Activated T-cell treated with anti-CD3 and anti-CD28 coated beads, Interleukin-2, amount 50 U/mL, for 72 hours (primary cell): ENCODE measurements at places on chromosomes 2 and 18. TPM values are rescaled to one million over a fixed set of nuclear protein-coding genes. Genes with fewer than 3 reads are reported as not detected.

DNA sequence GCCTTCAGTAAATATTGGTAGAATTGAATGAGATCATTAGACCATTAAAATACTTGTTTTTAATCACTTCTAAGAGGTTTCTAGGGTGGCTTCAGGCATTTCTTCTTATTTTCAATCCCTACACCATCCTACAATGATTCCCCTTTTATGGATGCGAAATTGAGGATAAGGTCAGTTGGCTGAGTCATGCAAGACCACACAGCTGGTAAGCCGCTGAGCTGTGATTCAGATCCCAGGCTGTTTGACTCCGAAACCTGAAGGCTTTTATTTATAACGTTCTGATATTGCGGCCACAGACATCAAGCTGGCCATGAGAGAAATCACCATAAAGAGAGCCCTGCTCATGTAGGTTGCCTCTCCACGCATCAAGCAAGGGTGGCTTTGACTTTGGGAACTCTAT, 133.4 kb downstream of the VAPA start:
- no peak overlapping the region for H3K4me3 ChIP-seq
- H3K4me1 ChIP-seq, result no peaks in the 10 kb centered on the region
- no peak for DNase-seq
- H3K27me3 ChIP-seq, result no peaks in the 10 kb centered on the region
- H3K36me3 ChIP-seq, result no peaks in the 10 kb centered on the region
- no peak overlapping the region for H3K27ac ChIP-seq

RAB3GAP1 gene
- total RNA-seq, result 51.4 TPM

DNA sequence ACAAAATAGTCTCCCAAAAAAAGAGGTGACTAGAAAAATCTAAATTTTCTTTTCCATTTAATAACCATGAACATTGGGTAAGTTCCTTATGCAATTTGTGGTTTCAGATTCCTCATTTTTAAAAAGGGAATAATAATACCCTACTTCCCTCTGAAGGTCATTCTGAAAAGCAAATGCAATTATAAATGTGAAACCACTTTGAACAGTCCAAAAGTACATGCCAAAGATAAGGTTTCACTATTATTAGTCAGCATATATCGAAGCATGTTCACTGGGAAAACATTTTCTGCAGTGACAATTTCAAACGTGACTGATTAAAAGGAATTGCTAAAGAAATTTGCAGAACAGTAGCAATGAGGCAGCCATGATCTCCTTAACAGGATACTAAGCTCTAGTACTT, 100.1 kb upstream of the RNF152 start:
- no peak overlapping the region for H3K4me3 ChIP-seq
- H3K27me3 ChIP-seq, result peaks cover 28% of the 10 kb centered on the region
- H3K27ac ChIP-seq, result no peak overlapping the region
- H3K36me3 ChIP-seq, result no peaks in the 10 kb centered on the region

GRCh38 chr2:84647267-84647666, 131.0 kb downstream of the DNAH6 start:
- no peak for DNase-seq
- no peak overlapping the region for H3K27ac ChIP-seq
- no peak overlapping the region for H3K4me3 ChIP-seq
- H3K36me3 ChIP-seq, result peaks cover 7% of the 10 kb centered on the region
- H3K27me3 ChIP-seq, result no peaks in the 10 kb centered on the region

GRCh38 chr18:21865043-21865442, 124.5 kb downstream of the MIB1 start:
- H3K27ac ChIP-seq, result no peak overlapping the region
- no peaks in the 10 kb centered on the region for H3K4me1 ChIP-seq
- H3K27me3 ChIP-seq, result no peaks in the 10 kb centered on the region
- H3K36me3 ChIP-seq, result peaks cover 3% of the 10 kb centered on the region
- no peak for DNase-seq

HJURP gene
- total RNA-seq, result 84.3 TPM

SULT1C2 gene
- total RNA-seq, result not detected

DNA sequence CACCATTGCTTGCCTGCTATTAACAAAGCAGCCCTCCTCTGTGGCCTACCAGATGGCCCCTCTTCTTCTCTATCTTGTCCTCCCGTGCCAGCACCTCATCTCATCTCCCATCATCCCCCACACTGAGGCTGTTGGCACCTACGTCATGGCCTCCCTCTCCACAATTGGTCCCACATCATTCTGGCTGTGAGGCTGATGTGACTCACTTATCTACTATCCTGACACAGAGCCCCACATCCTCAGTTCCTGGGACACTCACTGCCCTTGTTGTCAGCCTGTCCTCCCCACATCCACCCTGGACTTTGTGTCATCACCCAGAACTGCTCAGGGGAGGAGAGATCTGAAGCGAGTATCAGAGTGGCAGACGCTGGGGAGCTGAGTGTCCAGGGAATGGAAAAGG, 102.9 kb downstream of the MRO start:
- H3K4me3 ChIP-seq, result no peak overlapping the region
- no peaks in the 10 kb centered on the region for H3K4me1 ChIP-seq
- no peak for DNase-seq
- peaks cover 9% of the 10 kb centered on the region for H3K27me3 ChIP-seq
- H3K27ac ChIP-seq, result no peak overlapping the region

- DNase-seq, result no peak
- H3K36me3 ChIP-seq, result no peaks in the 10 kb centered on the region
- no peaks in the 10 kb centered on the region for H3K27me3 ChIP-seq
- H3K4me1 ChIP-seq, result no peaks in the 10 kb centered on the region
- no peak overlapping the region for H3K27ac ChIP-seq
These were observed 133.8 kb upstream of the NRXN1 start for GRCh38 chr2:51165534-51166260.

DNA sequence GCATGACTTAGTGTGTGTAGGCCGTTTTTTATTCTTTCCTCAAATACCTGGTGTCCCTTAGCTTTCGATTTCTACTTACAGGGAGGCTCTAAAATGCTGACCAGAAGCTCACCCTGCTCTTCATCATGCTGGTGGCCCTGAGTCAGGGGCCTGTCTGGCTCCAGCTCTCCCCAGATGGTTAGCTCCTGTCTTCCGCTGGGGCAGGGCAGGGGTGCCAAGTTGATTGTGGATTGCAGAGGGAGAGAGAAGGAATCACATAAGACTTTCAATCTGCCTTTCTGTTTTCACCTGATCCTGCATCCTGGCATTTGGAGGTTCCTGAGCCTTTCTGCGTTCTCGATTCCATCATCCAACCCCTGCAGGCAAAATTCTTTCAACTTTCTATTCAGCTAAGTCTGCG, 4.2 kb downstream of the CIB4 start:
- H3K36me3 ChIP-seq, result no peaks in the 10 kb centered on the region
- H3K4me3 ChIP-seq, result no peak overlapping the region
- peaks cover 17% of the 10 kb centered on the region for H3K27me3 ChIP-seq
- H3K4me1 ChIP-seq, result no peaks in the 10 kb centered on the region

GRCh38 chr18:24227977-24228666, 89.3 kb downstream of the CABYR start:
- H3K36me3 ChIP-seq, result no peaks in the 10 kb centered on the region
- no peak overlapping the region for H3K27ac ChIP-seq
- no peak overlapping the region for H3K4me3 ChIP-seq

DNA sequence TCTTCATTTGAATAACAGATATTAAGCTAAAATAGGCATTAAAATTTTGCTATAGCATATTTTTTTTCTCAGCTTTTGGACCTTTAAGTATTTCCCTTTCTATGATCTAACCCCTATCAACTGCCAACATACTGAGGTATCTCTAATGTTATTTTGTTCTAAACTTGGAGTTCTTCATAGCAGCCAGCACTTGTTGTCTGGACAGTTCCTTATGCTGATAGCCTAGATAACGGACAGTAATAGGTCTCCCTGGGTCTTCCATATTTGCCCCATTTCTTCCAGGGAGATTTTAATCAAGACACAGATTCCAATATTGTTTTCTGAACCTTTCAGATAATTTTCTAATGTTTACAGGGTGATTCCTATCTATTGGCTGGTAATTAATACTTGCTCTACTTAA, 475.8 kb upstream of the MAP2 start:
- no peak overlapping the region for H3K27ac ChIP-seq
- H3K36me3 ChIP-seq, result no peaks in the 10 kb centered on the region
- H3K27me3 ChIP-seq, result no peaks in the 10 kb centered on the region

GRCh38 chr2:238587776-238588660, 161.3 kb downstream of the ASB1 start:
- no peaks in the 10 kb centered on the region for H3K4me1 ChIP-seq
- no peak overlapping the region for H3K27ac ChIP-seq
- H3K36me3 ChIP-seq, result no peaks in the 10 kb centered on the region

- peaks cover 8% of the 10 kb centered on the region for H3K4me1 ChIP-seq
- no peaks in the 10 kb centered on the region for H3K36me3 ChIP-seq
- H3K4me3 ChIP-seq, result no peak overlapping the region
- H3K27ac ChIP-seq, result no peak overlapping the region
These were observed 3.8 kb upstream of the UGT1A5 start for GRCh38 chr2:233708942-233709341.

ITGA4 gene
- total RNA-seq, result 47.5 TPM

- H3K27me3 ChIP-seq, result no peaks in the 10 kb centered on the region
- no peak for DNase-seq
- H3K27ac ChIP-seq, result no peak overlapping the region
- no peaks in the 10 kb centered on the region for H3K4me1 ChIP-seq
- H3K36me3 ChIP-seq, result no peaks in the 10 kb centered on the region
These were observed 56.8 kb upstream of the SPAG16 start for GRCh38 chr2:213227458-213227857.

DNA sequence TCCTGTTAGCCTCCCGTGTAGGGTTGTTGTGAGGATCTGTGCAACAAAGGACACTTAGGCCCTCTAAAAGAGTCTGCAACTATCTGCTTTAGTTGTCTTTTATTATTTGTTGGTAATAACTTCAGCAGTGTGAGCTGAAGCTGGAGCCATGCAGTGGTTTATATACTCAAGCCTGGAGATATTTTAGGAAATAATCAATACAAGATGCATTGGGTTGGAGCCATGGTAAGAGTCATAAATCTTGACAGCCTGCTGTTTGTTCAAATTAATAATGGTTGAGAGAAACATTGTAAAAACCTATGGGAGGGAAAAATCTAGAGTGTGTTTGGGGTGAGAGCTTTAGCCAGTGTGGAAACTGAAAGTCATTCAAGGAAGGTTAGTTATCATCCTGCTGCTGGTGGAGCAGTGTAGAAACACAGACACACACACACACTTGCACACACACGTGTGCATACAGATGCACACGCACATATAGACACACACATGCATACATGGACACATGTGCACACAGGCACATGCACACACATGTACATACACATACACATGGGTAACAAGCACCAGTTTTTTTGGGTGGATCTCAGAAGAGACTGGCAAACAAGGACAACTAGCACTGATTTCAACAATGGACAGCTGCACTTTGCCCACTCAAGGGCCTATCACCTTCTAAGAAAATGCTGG, 51.0 kb downstream of the ACOXL start:
- no peak for DNase-seq
- H3K4me1 ChIP-seq, result no peaks in the 10 kb centered on the region
- no peak overlapping the region for H3K27ac ChIP-seq
- no peak overlapping the region for H3K4me3 ChIP-seq
- H3K27me3 ChIP-seq, result peaks cover 72% of the 10 kb centered on the region

DNA sequence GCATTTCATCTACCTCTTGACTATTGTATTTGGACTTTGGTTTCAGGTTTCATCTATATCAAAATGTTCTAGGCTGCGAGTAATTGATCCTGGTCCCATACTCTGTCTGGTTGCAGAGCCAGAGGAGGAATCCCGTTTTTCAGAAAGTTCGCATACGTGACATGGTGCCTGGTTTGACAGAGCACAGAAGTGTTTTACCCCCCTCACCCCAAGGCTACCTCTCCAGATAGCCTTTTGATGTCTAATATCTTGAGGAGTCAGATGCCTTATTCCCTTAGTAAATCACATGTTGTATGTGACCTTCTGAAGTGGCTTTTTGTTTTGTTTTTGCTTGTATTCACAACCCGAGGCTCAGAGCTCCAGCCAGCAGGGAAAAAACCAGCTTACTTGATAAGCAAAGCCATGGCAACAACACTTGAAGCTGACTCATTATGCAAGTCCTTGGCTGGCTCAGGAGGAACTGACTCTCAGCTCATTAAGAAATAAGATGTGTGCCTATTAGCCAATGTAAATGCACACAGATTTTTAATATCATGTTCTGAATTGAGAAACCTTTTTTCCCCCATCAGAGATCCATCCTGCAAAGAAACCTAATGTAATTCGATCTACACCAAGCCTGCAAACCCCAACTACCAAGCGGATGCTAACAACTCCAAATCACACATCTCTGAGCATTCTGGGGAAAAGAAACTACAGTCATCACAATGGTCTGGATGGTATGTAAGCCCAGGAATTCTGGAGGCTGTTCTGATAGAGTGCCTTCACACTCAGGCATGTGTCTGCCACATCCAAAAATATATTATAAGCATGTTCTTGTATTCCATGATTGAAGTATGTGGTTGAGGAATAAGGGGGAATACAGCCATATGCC, 41.4 kb downstream of the OXER1 start:
- H3K36me3 ChIP-seq, result peaks cover 4% of the 10 kb centered on the region
- H3K27me3 ChIP-seq, result no peaks in the 10 kb centered on the region
- DNase-seq, result peak; percentile 65
- peak overlapping the region; percentile 19 for H3K4me3 ChIP-seq
- peaks cover 30% of the 10 kb centered on the region for H3K4me1 ChIP-seq
- no peak overlapping the region for H3K27ac ChIP-seq

CTAGE1 gene
- total RNA-seq, result not detected

ASAP2 gene
- total RNA-seq, result 0.42 TPM

DNA sequence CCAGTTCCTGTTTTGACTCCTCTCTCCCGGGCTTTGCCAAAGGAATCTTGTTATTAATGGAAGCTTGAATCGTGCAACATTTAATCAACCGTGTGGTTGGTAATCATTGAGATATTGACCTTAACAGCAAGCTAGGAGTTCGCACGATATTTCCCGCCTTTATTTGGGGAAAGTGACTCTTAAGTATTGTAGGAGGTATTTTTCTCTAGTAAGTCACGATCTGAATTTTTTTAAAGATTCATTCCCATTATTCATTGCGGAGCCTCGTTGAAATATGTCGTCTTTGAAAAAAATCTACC, 663 bp downstream of the NUP35 start:
- no peak for DNase-seq
- H3K4me3 ChIP-seq, result peak overlapping the region; percentile 91
- peaks cover 16% of the 10 kb centered on the region for H3K27me3 ChIP-seq
- peaks cover 43% of the 10 kb centered on the region for H3K4me1 ChIP-seq
- peak overlapping the region; percentile 95 for H3K27ac ChIP-seq

MC4R gene
- not detected for total RNA-seq

DNA sequence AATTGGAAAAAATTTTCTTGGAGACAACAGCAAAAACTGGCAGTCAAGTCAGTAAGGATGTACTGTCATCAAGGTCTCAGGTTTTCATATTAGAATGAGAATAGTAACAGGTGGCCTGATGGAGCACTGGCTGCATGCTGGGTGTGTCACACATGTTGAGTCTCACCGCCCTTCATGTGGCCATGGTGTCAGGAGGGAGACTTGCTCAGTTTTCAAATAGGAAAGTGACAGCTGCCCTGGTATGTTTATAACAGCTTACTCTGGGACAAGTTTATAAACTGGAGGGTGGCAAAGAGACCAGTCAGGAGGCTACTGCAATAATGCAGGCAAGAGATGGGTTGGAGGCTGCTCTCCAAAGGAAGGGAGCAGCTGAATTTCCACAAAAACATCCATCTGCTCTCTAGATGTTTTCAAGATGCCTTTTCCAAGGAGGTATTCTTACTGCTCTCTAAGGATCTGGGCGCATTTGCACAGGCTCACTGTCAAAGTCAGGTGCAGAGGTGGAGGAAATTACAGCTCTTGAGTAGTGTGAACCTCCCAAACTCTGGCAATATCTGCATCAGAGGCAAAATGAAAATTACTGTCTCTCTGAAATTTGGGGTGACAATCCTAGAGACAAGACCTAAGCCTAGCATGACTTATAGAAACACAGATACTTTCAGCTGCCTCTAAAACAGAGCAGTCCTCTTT, 321.9 kb upstream of the RAB12 start:
- no peaks in the 10 kb centered on the region for H3K4me1 ChIP-seq
- H3K4me3 ChIP-seq, result no peak overlapping the region
- DNase-seq, result no peak
- no peak overlapping the region for H3K27ac ChIP-seq
